ENCODE measurements at places on chromosomes 3 and 15. TPM values are rescaled to one million over a fixed set of nuclear protein-coding genes. Genes with fewer than 3 reads are reported as not detected.

CORO2B gene
- not detected for total RNA-seq

COL7A1 gene
- total RNA-seq = 0.63 TPM

SLC27A2 gene
- total RNA-seq = 18.7 TPM

ADGRG7 gene
- not detected for total RNA-seq

SOX14 gene
- not detected for total RNA-seq

CTXN2 gene
- total RNA-seq = not detected

CPNE4 gene
- total RNA-seq = 0.55 TPM

CDC25A gene
- total RNA-seq = 10.3 TPM

TBCCD1 gene
- total RNA-seq = 13.6 TPM

IQCF5 gene
- total RNA-seq = not detected

CHL1 gene
- total RNA-seq = 110 TPM

LAMB2 gene
- total RNA-seq = 177 TPM

All from NCI-H460 (cell line).